ENCODE measurements at places on chromosomes 13 and 19.
A peak's percentile ranks its signal among the peaks of the same experiment; 100 is the strongest.

GRCh38 chr13:23871616-23872220 is 17.5 kb downstream of the MIPEP start:
- DNase-seq = peak; percentile 52

DNA sequence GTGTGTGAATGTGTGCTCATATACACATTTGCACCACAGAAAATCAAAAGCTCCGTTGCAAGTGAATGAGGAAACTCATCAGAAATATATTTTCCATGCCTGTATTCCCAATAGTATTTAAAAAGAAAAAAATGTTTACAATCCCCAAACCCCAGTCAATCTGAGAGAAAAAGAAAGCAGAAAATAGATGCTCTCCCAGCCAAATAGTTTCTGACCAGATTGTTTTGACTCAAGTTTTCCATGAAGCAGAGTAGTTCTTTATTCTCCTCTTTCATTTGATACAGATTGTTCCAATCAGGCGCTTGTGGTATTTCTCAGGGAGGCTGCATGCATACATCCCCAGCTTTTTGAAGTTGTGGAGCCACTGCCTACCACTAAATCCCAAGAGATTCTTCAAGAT is 110.6 kb downstream of the STARD13 start:
- no peak for DNase-seq

GRCh38 chr19:16899566-16900075 is 10.8 kb downstream of the F2RL3 start:
- no peak for DNase-seq

- no peak for DNase-seq
These were observed 40.4 kb upstream of the C13orf42 start for GRCh38 chr13:51151463-51151862.
